Fibroblast of pulmonary artery (primary cell): ENCODE measurements at places on chromosomes 1 and 21.

DNA sequence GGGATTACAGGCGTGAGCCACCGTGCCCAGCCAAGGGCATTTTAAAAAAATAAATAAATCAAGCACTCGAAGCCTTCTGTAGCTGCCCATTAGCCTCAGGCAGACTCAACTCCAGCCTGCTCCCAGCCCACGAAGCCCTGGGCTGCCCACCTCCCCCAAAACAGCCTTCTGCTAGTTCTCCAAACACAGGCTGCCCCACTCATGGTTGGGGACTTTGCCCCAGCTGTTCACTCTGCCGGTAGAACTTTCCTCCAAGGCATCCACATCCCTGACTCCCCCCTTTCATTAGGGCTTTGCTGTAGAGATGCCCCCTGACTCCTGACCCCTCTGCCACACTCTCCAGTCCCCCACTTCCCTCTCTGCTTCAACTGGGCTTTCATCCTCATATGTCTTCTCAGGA, 29.7 kb upstream of the LAPTM5 start:
- no peak for DNase-seq

GRCh38 chr1:18881642-18882431, 20.5 kb downstream of the ALDH4A1 start:
- no peak for DNase-seq

DNA sequence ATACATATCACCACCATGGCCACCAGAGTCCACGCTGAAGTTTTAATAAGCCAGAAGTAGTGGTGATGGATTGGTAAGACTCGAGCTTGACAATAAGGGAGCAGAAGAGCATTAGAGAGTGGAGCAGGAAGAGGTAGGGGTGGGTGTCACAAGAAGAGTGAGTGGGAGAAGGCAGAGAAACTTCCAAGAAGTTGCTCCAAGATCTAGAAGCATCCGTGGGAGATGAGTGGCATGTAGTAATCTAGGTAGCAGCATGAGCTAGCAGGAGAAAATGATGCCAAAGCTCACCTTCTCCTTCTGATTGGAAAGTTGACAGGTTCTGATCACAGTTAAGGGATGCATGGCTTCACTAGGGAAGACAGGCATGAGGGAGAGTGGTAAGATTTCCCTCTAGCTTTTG, 49.2 kb downstream of the PLXNA2 start:
- no peak for DNase-seq

DNA sequence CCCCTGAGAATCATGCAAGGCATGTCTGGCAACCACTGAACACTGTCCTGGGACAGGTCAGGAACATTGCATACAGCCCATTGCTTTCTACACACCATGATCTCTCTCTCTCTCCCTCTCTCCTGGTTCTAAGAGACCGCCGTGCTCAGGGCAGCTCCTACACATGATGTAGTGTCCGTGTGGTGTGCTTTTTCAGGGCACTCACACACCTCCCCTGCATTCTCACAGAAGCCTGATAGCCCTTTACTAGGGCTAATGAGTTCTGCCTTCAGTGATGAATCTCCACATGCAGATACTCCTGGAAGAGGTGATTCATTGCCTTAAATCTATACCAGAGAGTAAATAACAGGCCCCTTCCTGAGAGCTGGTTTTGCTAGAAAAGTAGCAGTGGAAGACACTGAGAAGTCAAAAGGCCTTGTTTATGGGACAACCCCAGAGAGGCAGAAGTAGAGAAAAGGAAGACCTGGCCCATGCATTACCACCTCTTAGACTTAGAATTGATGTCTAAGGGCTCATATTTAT, 7.2 kb upstream of the OLFML2B start:
- DNase-seq, result no peak

GRCh38 chr1:36420836-36421317, 23.2 kb upstream of the LSM10 start:
- DNase-seq, result peak; percentile 87

DNA sequence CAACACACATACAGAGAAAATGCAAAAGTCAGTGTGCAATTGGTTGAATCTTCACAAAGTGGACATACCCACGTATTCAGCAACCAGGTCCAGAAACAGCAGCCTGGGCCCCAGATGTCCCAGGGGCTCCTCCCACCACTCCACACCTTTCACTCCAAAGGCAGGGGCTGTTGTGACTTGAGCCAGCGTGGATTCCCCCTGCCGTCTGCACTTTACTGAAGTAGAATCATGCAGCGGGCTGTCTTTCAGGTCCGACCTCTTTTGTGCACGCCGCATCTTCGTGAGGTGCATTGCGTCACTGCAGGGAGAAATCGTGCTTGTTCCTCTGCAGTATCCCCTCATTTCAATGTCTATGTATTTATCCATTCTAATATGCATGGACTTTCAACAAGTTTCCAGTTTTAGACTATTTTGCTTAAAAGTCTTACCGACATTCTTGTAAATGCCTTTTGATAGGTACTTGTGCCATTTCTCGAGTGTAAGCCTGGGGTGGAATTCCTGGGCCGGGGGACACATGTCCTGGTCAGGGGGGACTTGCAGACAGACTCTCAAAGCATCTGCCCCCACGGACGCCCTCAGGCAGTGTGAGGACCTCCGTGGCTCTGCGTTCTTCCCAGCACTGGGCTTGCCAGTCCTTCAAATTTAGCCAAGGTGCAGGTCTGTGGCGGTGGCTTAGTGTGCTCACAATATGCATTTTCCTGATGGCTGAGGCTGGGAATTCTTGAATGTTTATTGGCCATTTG, 29.3 kb upstream of the ACTRT2 start:
- no peak for DNase-seq

DNA sequence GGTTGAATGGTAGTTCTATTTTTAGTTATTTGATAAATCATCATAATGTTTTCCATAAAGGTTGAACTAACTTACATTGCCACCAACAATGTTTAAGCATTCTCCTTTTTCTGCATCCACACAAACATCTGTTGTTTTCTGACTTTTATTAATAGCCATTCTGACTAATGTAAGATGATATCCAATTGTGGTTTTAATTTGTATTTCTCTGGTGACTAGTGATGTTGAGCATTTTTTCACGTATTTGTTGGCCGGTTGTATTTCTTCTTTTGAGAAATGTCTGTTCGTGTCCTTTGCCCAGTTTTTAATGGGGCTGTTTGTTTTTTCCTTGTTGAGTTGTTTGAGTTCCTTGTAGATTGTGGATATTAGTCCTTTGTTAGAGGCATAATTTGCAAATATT, 24.6 kb upstream of the SLC35F3 start:
- no peak for DNase-seq

- peak; percentile 35 for DNase-seq
Measured at GRCh38 chr1:109312978-109313775, 6.4 kb upstream of the MYBPHL start.

DNA sequence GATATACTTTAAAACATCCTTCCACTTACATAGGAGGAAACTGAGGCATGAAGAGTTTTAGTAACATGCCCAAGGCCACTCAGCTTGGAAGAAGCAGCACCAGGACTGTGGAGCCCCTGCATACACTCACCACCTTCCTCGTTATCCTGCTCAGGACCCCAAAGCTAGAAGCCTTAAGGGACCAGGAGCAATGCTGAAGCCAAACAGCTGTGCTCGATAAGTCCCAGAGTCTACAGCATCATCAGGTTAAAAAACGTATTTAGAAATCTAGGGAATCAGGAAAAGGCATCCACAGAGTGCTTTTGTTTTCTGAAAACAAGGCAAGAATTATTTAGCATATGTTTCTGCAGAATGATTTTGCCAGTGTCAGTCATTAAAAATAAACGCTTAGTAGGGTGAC, 301.7 kb upstream of the ESRRG start:
- DNase-seq, result no peak

DNA sequence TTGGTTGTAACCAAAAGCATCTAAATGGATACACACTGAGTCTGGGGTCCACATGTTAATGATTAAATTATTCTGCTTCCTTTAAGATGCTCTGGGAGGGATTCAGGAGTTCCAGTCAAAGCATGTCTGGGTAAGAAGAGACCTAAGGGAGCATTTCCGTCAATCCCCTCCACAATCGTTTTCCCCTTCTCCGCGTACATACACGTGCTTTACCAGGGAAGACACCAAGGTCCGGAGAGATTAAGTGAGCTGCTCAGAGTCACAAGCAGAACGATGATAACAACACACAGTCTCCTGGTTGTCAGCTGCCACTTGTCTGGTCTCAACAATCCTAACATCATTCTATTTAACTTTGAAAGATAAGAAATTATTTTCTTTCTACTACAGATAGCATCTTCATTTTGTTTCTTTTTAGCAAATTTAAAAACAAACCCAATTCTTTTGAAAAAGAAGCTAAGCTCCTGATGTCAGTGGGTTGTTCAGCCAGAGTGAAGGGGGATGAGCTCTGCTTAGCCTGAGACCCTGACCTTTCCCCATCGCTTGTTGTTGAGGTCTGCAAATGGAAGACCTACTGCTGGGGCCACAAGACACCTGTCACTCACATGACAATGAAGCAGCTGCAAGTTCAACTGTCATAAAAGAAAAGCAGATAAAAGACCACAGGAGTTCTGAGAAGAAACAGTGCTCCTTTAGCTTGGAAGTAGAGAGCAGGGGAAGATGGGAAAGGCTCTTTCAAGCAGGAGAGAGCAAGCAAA, 4.5 kb downstream of the PAFAH2 start:
- DNase-seq, result no peak

DNA sequence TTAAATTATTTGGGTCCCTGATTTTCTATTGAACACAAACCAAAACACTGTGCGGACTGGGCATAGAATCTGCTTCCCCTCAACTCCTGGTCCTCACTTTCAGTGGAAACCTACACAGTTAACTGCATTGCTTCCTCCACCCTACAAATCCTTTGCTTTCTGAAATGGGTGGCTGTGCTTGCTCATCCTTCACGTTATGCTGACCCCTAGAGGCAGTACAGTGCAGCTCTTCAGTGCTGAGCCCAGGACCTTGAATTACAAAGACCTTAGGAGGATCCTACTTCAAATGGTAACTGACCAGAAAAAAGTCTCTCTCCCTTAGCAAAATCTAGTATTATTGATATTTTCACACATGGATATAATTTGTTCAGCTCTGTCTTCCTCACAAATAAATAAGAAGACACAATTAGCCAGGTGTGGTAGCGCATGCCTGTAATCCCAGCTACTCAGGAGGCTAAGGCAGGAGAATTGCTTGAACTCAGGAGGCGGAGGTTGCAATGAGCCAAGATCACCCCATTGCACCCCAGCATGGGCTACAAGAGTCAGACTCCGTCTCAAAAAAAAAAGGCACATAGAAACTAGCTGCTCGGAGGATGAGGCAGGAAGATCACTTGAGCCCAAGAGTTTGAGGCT, 63.4 kb upstream of the L1TD1 start:
- DNase-seq, result peak; percentile 78

- no peak for DNase-seq
Measured at GRCh38 chr21:38273745-38274542, 17.2 kb downstream of the KCNJ15 start.

DNA sequence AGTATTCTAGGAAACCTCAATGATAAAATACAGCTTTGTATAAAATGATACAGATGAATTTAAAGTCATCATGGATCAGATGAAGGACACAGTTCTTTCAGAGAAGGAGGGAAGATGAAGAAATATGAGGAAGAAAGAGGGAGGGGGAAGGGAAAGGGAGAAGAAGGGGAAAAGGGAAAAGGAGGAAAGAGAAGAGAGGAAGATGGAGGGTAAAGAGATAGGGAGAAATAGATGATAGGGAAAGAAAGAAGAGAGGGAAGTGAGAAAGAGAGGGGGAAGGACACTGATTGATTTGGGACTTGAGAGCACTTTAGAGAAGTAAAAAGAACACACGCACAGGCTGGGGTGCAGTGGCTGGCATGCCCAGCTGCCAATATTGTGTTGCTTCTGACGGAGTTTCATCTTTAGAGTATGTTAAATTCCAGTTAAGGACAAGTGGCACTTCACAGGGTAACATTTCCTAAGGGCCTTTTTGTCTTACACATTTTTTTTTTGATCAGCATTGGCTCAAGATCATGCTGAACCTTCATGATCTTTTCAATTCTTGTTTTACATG, 235.9 kb upstream of the DMRTA2 start:
- DNase-seq, result no peak
